ENCODE measurements at places on chromosomes 2 and 18.

GRCh38 chr2:65053199-65053598 lies 3.0 kb upstream of the CEP68 start:
- no peak for DNase-seq

DNA sequence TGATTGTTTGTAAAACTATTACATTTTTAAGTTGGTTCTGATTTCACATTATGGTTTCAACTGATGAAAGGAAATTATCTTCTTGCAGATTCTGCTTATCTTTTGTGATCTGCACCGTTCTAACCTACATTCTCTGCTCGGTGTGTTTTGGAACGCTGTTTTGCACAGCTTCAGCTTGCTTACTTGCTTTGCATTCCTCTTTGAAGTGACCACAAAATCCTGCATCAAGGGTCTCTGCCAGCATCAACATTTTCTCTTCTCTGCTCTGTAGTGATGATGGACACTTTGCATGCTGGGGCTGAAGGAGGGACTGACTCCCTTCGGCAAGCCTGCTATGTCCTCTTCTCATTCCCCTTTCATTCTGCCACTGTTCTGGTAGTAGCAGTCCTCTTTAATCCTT lies 485.2 kb downstream of the FBXO15 start:
- no peak for DNase-seq

- no peak for DNase-seq
Observed at GRCh38 chr2:221914334-221914880, 342.3 kb upstream of the EPHA4 start.

DNA sequence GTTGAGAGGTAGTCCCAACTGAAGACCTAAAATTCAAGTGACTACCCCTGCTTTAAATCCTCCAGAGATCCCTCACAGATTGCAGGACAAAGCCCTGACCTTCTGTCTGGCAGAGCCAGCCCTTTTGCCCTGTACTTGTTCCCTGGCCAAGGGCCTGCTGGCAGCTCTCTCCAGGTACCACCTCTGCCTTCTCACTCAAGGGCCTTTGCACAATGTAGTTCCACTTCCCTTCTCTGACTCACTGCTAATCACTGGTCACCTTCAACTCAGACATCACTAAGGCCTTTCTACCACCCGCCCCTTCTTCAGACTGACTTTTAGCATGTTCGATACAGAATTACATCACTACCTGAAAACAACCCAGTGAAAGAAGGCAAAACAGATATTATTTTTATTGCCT lies 411.0 kb downstream of the TMEM182 start:
- DNase-seq: no peak

GRCh38 chr2:175606010-175606841 lies 395.8 kb downstream of the LNPK start:
- DNase-seq: no peak

GRCh38 chr2:241302759-241303651 lies 12.5 kb downstream of the HDLBP start:
- DNase-seq: no peak

Measured in stimulated activated CD4-positive, alpha-beta T cell treated with anti-CD3 and anti-CD28 coated beads, TNF-alpha, amount 100 ng/mL, for 24 hours (primary cell).